SJCRH30 (cell line): ENCODE measurements at places on chromosomes 13 and 19.
A peak's percentile ranks its signal among the peaks of the same experiment; 100 is the strongest.

GRCh38 chr13:98544104-98544710, 32.7 kb downstream of the STK24 start:
- DNase-seq: no peak

- DNase-seq: peak; percentile 66
Observed at GRCh38 chr19:44875666-44876451, 15.2 kb upstream of the TOMM40 start.

GRCh38 chr13:107332188-107332587, 764.3 kb upstream of the ARGLU1 start:
- no peak for DNase-seq

GRCh38 chr19:40078377-40078776, 12.4 kb downstream of the ZNF780A start:
- no peak for DNase-seq
